IPS-NIHi11 (cell line): ENCODE measurements at places on chromosomes 2 and 18.
A peak's percentile ranks its signal among the peaks of the same experiment; 100 is the strongest.

- peak; percentile 67 for DNase-seq
Observed at GRCh38 chr2:234840336-234840735, 111.5 kb upstream of the SH3BP4 start.

- DNase-seq: no peak
Observed at GRCh38 chr2:148479398-148479797, 165.2 kb upstream of the EPC2 start.

DNA sequence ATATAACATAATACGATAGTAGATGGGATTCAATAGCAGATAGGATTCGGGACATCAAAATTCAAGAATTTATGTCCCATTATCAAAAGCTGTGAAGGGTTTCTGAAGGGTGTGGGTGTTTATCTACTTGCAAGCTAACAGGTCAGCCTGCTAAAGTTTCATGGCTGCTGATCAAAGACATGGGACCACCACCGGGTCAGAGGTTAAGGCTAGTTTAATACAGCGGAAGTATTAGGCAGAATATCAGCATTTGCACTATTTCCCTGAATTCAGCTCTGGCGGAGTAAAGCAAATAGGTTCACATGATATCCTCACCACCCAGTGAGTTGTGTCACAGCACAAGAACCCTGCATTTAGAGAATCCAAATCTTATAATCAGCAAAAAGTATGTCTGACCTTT lies 82.5 kb downstream of the DSEL start:
- no peak for DNase-seq

- DNase-seq: no peak
Observed at GRCh38 chr2:170818036-170818751, 1.5 kb downstream of the GAD1 start.

DNA sequence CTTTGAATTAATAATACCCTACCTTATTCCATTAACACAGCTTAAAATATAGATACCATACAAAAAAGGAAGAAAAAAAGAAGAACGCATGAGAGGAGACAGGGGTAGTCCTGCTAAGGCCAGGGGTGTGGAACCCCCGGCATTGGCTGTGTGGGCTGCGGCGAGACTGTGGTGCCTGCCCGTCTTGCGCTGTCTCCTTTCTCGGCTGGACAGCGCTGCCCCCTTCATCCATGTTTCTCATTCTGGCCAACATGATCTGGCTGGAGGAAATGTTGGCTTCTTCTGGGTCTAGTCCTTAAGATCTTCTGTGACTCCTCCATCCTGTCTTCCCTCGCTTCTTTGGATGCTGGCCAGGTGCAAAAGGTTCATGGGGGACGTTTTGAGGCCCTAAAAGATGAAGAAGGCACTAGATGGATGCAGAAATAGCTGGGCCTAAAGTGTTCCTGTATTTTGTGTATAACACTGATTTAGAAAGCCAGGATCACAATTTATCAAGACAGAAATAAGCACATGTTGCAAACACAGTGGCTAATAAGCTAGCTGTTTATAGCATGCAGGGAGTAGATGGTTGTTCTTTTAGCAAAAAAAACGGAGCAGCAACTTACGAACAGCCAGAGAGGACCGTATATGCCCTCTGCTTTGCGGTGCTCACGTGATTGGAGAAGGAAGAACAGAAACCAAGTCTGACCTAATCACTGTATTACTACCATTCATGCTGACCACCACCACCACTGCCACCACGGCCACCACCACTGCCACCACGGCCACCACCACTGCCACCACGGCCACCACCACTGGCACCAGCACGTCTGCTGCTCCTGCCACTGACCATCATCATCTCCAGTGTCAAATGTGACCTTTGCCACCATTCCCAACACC lies 71.7 kb upstream of the ASB18 start:
- DNase-seq: no peak

DNA sequence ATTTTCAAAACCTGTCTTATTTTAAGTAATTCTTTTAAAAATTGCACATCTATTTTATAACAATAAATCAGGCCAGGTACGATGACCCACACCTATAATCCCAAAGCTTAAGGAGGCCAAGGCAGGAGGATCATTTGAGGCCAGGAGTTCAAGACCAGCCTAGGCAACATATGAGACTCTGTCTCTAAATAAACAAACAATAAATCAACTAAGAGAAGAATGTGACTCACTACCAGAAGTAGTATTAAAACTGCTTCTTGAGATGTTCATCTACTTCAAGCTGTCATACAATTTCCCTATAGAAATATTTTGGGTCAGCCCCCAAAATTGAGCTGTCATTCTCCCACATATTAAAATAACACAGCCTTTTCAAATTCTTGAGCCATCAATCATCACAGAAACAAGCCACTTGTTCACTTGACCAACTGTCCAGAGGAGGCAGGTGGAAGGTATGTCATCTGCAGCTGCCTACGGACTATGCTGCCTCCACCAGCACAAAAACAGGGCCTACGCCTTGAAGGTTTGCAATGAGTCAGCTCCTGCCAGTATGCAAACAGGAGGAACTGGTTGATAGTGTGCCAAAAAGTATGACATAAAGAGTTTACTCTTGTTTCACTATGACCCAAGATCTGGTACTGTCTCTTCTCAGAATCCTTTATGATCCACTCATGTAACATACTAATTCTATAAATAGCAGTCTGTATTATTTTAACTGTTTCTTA lies 33.6 kb downstream of the KIDINS220 start:
- DNase-seq: peak; percentile 47

DNA sequence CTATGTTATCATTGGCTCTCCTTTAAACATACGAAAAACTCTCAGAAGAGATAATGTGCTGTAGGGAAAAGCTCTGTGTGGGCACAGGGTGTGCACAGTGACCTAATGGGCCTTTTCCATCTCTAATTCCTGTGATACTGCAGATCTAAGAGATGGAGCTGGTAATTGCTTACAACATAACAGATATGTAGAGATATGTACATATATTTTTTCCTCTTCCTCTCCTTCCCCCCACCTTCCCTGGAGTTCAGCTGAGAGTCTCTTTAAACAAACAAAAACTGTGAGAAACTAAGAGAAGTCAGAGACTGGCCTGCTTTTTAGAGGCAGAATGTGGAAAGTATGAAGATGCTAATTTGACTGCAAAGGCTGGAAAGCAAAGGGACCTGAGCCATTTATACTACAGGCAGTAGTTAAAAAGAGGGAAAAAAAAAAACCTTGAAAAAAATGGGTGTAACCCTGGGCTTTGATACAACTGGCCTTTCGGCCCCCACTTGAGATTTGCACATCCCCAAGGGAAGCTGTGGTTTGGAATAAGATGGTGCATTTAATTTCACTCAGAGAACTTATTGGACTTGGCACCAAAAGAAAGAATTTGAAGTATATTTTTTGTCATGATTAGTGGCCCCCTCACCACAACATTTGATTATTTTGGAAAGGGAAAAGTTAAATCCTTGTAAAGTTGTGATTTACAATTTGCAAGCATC lies 502.2 kb upstream of the ZEB2 start:
- no peak for DNase-seq

DNA sequence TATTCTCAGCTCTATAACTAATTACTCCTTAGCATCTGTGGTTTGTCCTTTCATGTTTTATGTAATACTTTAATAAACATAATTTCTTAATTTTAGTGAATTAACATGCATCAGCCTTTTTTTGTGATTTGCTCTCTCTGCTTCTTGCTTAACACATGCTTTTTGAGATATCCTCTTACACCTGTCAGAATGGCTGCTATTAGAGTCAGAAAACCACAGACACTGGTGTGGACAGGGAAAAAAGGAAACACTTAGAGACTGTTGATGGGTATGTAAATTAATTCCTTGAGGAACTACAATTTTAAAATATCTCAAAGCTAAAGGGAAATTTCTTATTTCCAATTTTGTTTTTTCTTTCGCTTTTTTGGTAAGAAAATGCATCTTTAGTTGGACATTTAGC lies 549.0 kb downstream of the ZNF804A start:
- DNase-seq: no peak

DNA sequence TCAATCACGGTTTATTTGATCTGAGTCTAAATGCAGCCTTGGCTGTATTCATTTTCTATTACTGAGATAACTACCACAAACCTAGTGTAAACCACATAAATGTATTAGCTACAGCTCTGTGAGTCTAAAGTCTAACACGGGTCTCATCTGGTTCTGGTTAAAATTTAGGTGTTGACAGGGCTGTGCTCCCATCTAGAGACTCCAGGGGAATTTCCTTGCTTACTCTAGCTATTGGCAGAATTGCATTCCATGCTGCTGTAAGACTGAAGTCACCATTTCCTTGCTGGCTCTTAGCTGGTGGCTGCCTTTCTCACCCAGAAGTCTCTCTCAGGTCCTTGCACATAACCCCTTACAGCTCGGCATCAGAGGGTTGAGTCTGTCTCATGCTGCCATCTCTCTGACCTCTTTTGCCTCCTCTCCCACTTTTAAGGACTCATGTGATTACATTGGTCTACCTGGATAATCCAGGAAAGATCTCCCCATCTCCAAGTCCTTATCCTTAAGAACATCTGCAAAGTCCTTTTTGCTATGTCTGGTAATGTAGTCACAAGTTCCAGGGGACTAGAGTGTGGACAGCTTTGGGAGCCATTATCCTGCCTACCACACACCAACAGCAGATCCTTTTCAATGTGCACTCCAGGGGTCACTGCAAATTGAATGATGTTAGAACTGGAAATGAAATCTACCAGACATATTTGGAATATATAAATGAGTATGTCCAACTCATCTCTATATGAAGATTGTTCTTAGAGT lies 207.0 kb upstream of the AGAP1 start:
- no peak for DNase-seq

- DNase-seq: peak; percentile 86
Observed at GRCh38 chr18:50203801-50204604, 9.1 kb upstream of the MYO5B start.

GRCh38 chr2:233919938-233920337 lies 2.8 kb downstream of the TRPM8 start:
- no peak for DNase-seq

DNA sequence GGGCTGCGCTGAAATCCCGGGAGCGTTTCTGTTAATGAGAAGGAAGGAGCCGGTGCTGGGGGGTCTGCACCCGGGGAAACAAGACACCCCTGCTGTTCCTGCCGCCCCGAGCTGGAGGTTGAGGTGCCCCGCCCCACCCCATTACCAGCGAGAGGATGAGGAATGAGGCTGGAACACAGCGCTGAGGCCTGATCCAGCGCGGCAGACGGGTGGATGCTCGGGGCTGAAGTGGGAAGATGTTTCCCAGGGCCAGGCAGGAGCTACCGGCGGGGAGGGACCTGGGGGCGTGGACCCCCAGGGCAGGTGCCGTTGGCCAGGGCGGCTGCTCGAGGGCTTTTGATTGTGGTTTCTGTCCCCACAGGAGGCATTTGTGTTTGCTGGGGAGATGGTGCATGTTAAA lies 134.3 kb upstream of the CTDP1 start:
- no peak for DNase-seq

DNA sequence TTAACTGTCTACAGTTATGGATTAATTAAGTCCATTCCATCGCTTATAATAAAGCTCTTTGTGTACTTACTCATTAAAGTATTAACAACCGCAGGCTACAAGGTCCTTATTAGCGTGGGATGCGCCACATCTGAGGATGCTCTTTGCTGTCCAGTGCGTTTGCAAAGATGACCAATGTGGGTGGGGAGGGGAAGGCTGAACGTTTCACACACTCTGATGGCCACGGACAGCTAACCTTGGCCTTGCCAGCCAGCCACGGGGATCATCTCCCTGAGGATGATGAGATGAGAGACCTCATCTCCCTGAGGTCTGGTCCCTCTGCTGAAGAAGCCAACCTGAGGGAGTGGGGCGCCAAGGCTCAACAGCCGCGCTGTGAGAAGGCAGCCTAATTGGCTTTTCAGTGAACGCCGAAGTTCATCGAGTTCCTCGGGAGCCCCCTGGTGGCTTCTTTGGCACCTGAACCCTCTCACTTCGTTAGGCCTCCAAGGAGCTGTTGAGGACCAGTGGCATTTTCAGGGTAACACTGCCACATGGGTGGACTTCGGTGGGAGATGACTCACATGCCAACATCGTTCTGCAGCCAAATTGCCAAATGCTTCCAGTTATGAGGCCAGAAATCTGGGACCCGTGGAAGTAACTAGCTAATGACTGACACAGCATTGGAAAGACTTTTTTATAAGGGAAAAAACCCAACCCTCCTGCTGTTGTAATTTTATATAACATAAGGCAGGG lies 69.3 kb upstream of the SEC11C start:
- peak; percentile 86 for DNase-seq

GRCh38 chr2:17644997-17645720 lies 104.7 kb downstream of the VSNL1 start:
- no peak for DNase-seq

- DNase-seq: no peak
Observed at GRCh38 chr18:45127405-45127804, 446.7 kb downstream of the SETBP1 start.

DNA sequence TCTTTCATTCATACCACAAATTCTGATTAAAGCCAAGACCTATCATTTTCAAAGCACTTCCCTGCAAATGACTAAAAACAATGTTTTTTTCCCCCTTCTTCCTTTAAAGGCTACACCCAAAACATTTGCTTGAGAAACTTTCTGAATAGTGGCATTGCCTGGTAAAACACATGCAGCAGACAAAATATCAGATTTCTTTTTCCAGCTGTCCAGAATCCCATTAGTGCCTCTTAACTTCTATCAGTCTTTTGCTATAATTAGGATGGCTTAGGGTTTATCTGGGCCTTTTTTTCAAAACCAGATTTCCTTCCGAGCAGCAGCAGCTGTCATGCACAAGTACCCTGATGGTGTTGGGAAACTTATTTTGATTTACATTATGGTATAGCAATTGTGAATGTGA lies 50.6 kb downstream of the ALPK2 start:
- DNase-seq: no peak

DNA sequence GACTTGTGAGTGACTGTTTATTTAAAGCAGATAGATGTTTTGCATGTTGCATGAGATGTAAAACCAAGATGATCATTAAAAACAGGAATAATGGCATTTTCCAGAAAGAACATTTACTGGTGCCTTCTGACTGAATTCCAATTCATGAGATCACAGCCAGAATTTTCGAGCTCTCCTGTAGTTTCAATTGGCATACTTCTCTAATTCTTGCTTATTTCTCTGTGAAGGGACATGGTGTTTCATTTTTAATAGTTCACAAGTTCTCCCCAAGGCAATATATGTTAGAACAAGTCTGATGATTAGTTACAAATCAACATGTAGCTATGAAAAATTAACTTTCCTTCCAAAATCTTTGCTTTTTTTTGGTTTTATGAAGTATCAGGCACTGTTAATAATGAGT lies 105.7 kb downstream of the PDE1A start:
- no peak for DNase-seq

- DNase-seq: no peak
Observed at GRCh38 chr2:191105082-191105481, 45.7 kb downstream of the STAT4 start.

DNA sequence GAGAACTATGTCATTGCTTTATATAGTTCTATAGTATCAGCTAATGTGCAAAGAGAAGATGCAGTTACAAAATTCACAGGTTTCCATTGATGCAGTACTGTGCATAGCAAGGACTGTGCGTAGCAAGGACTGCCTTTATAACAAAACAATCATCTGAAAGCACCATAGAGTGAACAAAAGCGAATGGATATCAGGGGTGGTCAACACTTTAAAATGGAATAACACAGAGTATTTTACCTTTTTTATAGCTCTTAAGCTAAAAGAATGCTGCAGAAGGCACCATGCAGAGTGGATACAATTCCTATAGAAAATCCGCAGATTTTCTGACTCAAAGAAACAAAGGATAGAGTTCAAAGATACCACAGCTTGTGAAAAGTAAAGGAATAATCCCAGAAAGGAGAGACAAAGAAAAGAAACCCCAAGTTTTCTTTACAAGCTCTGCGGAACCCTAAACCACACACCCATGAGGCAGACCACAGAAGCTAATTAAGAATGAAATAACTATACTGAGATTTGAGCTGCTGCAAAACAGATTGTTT lies 229.9 kb upstream of the DTNA start:
- DNase-seq: no peak

GRCh38 chr2:20634507-20635112 lies 16.3 kb downstream of the HS1BP3 start:
- DNase-seq: no peak
